Activated naive CD4-positive, alpha-beta T cell treated with anti-CD3 and anti-CD28 coated beads, Interleukin-2, amount 50 U/mL, for 72 hours (primary cell): ENCODE measurements at places on chromosomes 3 and 15. TPM values are rescaled to one million over a fixed set of nuclear protein-coding genes. Genes with fewer than 3 reads are reported as not detected.

Gene THAP10
- total RNA-seq = not detected

Gene THRB
- total RNA-seq = not detected

Gene HEG1
- total RNA-seq = 9.8 TPM

Gene ATP13A5
- total RNA-seq = not detected

Gene WNT5A
- total RNA-seq = not detected

Gene GNAT1
- total RNA-seq = not detected

Gene PIGX
- 46.1 TPM for total RNA-seq

Gene EDEM1
- 181 TPM for total RNA-seq

Gene ENTPD3
- total RNA-seq = not detected

Gene PODXL2
- total RNA-seq = 0.43 TPM

Gene GRM2
- 0.54 TPM for total RNA-seq

Gene MRAS
- not detected for total RNA-seq

Gene CCDC54
- not detected for total RNA-seq

Gene A4GNT
- not detected for total RNA-seq

Gene OIP5
- total RNA-seq = 10.5 TPM

Gene ANKUB1
- not detected for total RNA-seq

Gene BMF
- total RNA-seq = 10.8 TPM

Gene CADPS
- not detected for total RNA-seq
